Activated CD4-positive, alpha-beta T cell treated with anti-CD3 and anti-CD28 coated beads for 24 hours (primary cell): ENCODE measurements at places on chromosomes 11 and 22.

- DNase-seq, result no peak
Measured at GRCh38 chr11:114166897-114167323, 107.4 kb downstream of the ZBTB16 start.

GRCh38 chr11:74570266-74571061 is 21.9 kb upstream of the POLD3 start:
- DNase-seq, result no peak

DNA sequence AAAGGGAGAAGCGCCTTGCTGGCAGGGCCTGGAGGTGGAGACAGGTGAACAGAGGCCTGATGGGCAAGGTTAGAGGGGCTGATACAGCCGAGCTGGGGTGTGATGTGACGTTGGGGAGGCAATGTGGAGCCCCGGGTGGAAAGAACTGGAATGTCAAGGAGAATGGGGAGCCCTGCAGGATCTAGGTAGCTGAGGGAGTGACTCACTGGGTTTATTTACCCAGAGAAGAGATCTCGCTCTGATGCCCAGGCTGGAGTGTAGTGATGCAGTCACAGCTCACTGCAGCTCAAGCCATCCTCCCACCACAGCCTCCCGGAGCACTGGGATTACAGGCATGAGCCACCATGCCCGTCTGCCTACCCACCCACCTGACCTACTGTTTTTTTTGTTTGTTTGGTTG is 1.9 kb upstream of the CYB5R3 start:
- DNase-seq, result no peak

GRCh38 chr11:113504586-113504985 is 29.4 kb upstream of the DRD2 start:
- no peak for DNase-seq

DNA sequence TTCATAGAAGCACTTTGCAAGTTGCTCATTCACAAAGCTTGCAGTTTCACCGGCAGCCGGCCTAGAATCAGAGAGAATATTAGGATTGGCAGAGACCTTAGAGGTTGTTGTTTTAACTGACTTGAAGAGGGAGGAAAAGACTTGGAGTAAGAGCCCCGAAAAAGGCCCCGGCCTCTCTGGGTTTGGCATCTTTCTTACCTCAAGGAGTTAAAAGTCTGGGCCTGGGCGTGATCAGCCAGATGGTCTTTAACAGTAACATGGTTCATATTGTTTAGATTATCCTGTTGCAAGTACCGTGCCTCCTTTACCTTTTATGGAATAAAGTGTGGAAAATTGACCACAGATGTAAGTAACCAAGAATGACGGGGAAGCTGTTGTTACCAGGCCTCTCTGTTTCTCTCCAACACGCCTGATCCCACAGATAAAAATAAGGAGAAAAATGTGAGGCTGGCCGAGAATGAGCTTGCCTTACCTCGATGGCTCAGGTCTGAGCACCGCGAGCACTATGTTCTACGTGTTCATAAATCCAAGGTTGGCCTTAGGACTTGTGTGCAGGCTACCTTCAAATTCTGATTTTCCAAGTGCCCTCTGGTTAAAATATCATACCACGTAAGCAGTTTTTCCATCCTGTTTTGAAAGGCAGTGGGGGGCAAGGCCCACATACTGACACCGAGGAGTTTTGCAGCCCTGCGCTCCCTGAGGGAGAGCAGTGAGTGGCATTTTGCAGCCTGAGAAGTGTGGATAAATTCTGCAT is 56.4 kb downstream of the PARVA start:
- DNase-seq, result no peak

GRCh38 chr11:72792437-72793021 is 1.3 kb downstream of the STARD10 start:
- DNase-seq, result no peak

DNA sequence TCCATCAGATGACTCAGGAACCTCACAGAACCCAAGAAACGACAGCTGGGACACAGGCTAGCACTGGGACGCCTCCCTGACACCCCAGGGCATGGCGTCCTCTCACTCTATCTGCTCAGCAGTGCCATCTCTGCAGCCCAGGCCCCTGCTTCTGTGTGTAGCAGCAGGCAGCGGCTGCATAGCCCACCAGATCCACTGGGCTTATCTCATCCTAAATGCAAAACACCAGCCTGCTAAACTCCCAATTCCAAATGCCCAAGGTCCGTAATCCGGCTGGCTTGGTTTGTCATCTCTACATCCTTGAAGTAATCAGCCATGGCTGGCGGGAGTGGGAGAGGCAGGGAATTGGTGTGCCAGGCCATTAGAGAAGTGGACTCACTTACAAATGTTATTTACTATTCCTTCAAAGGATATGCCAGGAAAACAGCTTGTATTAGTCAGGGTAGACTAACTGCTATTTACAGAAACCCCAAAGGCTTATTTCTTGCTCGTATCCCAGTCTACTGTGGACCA is 30.7 kb downstream of the SPATA19 start:
- no peak for DNase-seq

DNA sequence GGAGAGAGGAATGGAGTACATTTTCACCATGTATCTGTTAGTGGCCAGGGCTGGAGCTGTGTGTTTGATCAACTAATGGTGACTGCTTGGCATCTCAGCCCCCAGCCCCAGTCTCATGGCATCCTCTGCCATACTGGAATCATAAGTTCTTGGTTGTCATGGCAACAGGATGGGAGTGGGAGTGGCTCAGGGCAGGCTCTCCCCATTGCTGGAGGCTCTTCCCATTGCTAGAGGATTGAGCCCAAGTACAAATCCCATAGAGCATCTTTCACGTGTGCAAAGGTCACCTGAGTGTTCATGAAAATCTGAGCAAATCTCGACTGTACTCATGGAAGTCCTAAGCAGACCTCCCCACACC is 14.9 kb downstream of the DNAJB13 start:
- no peak for DNase-seq

DNA sequence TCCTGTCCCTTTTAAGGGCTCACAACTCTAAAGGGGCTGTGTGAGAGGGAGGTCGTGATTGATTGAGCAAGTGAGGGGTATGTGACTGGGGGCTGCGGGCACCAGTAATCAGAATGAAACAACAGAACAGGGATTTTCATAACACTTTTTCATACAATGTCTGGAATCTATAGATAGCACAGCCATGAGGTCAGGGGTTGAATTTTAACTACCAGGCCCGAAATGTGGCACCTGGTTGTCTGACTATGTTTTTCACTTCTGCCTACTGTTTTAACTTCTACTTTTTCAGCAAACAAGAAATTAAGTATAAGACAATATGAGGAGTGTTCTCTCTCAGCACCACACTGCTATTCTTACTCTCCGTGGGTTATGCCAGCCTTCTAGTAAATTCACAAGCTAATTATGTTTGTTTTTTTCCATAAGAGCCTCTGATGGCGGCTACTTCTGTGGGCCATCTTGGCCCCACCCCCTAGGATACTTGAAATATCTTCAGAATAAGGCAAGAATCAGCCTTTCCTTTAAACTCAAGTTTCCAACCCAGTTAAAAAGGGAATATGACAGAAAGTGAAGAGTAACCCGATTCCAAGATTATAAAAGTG is 552.8 kb upstream of the CHORDC1 start:
- no peak for DNase-seq

GRCh38 chr11:66363187-66363601 is 8.4 kb downstream of the SLC29A2 start:
- DNase-seq, result no peak

DNA sequence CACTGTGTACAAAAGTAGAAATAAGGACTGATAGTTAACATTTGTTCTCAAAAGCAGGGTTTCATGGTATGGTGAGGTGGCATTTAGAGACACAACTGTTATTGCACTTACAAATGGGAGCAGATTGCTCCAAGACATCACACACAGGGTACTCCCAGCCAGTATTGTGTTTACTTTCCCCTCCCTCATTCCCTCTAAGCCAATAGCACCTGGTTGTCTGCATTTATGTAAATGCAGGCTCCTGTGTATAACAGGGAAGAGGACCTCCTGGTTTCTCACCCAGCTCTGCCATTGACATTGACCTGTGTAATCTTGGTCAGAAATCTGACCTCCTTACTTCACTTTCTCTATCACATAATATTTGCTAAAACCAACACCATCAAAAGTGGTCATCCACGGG is 154.4 kb downstream of the NAV2 start:
- DNase-seq, result no peak

GRCh38 chr22:35766654-35767580 is 49.2 kb downstream of the APOL5 start:
- no peak for DNase-seq
